ENCODE measurements at places on chromosomes 1 and 21.

DNA sequence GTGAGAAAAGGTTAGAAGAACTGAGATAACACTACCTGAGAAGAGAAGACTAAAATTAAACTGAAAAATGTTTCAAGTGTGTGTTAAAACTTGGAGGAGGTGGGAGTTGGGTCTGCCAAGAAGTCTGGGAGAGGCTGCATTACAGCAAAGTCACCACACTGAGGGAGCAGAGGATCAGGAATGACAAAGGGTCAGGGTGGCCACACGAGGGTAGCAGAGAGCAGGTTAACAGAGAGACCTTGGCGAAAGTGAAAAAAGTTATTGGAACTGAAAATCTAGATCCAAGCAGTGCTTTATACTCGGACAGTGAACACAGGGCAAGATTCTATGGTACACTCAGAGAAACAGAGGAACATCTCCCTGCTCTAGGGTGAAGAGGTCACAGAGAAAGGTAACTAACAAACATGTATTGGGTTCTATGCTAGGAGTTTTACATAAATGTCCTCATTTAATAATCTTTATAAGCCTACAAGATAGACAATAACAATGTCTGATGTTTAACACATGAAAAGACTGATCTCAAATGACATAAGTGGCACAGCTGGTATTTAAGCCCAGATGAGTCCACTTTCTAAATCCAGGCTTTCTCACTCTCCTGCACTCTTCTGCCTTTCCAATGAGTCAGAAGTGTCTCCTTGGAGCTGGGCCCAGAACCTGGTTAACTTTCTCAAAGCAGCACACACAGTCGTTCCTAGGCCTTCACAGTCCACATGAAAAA is 10.3 kb upstream of the CADM3 start:
- DNase-seq, result peak; percentile 78

DNA sequence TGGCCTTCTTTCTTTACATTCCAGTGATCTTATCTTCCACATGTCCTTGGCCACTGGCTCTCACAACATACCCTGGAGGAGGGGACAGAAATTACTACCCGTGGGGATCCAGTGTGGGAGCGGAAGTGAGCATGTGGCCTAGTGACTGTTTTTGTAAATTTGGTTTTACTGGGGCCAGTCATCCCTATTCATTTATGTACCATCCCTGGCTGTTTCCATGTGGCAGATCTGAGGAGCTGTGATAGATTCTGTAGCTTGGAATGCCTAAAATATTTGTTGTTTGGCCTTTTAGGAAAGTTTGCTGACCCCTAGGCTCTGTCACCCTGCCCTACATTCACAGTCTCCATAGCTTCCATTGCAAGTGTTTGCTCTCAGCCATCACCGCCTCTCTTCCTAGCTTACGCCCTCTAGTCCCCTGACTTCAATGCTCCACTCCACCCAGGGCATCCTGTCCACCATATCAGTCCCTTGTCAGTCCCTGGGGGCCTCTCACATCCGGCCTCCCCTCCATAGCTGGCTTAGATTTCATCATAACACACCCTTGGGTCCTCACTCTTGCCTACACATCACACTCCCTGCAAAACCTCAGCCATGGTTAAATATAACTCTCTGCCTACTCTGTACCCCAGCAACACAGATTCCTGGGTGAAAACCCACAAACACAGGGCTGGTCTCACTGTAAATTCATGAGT is 25.8 kb downstream of the DHCR24 start:
- no peak for DNase-seq

DNA sequence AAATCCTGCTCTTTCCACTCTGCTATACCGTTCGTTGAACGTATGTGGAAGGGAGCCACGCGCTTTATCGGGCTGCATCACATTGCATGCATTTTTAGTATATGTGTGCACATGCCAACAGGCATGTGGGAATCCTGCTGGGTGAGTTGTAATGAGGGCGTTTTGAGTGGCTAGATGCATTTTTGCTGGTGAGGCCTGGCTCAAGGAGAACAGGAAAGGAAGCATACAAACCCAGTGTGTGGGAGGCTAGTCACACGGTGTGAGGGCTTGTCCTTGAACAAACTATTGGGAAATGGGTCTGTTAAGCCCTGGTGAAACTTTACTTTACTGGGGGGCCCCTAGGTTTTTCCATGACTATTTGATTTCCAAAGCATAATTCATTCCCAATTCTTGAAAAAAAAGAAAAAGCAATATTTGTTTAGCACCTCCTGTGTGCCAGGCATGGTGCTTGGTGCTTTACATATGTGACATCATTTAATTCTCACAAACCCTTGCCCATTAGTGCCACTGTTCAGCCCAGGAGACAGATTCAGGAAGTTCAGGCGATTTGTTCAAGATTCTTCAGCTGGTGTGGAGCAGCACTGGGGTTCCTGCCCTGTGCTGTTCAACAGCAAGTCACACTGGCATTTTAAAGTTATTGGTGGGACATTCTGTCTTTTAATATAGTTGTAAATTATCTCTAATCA is 25.6 kb upstream of the JUN start:
- no peak for DNase-seq

DNA sequence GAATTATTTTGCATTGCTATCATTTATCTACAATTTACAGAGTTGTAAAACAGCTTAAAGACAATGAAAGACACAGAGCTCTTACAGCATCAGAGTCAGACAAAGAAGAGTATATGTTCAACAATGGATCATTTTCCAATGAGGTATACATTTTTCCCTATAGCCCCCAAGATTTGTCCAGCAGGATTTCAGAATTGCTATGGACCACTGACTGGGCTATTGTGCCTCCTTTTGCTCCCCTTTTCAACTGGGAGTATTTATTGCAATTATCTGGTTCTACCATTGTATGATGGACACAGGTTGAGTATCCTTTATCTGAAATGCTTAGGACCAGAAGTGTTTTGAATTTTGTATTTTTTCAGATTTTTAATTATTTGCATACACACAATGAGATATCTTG is 62.5 kb upstream of the DNAH14 start:
- no peak for DNase-seq

GRCh38 chr21:38282921-38283320 is 26.1 kb downstream of the KCNJ15 start:
- no peak for DNase-seq

GRCh38 chr1:90133133-90133532 is 138.2 kb downstream of the ZNF326 start:
- DNase-seq, result peak; percentile 23

DNA sequence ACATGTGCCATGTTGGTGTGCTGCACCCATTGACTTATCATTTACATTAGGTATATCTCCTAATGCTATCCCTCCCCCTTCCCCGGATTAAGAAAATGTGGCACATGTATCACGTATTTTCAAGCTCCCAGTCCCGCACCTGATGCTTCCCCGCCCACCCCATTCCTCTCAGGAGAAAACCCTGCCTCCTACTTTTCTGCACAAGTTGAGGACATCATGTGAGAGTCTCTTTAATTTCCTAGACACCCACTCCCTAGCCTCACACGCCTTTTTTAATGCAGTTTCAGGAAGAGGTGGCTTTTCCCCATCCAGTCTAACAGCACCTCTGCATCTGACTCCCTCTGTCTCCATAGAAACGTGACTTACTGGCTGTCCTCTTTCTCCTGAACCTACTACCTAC is 58.2 kb upstream of the GOLT1A start:
- DNase-seq, result no peak

- DNase-seq, result no peak
These were observed 7.4 kb downstream of the CFAP410 start for GRCh38 chr21:44331650-44332307.

DNA sequence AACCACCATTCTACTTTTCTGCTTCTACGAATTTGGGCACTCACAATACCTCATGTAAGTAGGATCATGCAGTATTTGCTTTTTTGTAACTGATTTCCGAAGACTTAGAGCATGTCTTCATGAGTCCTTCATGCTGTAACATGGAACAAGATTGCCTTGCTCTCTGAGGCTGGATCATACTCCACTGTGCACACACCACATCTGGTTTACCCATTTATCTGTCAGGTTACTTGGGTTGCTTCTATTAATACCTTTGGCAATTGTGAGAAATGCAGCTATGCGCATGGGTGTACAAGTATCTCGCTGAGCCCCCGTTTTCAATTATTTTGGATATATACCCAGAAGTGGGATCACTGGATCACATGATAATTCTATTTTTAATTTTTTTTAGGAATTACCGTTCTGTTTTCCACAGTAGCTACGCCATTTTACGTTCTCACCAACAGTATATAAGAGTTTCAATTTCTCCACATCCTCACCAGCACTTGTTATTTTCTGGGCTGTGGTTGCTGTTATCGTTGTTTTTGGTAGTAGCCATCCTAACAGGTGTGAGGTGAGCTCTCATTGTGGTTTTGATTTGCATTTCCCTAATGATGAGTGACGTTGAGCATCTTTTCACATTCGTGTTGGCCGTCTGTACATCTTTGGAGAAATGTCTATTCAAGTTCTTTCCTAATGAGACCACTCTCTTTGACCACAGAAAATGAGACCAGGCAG is 10.7 kb upstream of the SLC2A5 start:
- no peak for DNase-seq

DNA sequence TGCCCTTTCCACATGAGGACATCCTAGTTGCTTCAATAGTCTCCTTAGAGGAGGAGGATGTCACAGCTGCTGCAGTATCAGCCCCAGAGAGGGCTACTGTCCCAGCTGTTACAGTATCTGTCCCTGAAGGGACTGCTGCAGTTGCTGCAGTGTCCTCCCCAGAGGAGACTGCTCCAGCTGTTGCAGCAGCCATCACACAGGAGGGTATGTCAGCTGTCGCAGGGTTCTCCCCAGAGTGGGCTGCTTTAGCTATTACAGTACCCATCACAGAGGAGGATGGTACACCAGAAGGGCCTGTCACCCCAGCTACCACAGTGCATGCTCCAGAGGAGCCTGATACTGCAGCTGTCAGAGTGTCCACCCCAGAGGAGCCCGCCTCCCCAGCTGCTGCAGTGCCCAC is 78.5 kb upstream of the BMP8A start:
- no peak for DNase-seq

DNA sequence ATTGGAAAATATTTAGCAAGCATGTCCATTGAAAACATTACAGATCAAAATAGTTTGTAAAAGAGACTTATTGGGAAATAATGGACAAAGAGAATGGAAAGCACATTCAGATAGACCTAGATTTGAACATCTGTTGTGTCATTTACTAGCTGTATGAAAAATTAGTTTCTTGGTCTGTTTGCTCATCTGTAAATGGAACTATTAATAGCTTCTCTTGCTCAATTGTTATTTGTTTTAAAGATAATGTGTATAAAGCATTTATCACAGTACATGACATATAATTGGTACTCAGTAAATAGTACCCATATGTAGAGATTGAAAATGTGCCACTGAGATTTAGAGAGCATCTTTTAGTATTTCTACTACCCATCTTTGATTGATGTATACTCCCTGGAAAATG is 25.9 kb downstream of the RPAP2 start:
- no peak for DNase-seq

DNA sequence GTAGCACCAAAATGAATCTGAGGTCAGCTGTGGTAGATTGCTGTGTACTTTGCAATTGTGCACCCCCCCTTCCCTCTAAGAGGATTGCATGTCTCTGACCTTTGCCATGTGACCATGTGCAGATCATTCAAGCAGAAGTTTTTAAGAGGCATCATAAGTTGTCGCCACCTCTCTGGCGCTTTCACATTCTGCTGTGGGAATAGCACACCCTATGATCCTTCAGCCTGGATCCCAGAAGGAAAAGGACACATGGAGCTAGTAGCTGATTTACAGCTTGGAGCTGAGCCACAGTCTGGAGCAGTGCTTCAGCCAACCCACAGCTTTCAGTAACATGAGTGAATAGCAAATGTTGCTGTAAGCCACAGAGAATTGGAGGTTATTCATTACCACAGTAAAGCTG is 158.5 kb downstream of the TSEN15 start:
- DNase-seq, result no peak

DNA sequence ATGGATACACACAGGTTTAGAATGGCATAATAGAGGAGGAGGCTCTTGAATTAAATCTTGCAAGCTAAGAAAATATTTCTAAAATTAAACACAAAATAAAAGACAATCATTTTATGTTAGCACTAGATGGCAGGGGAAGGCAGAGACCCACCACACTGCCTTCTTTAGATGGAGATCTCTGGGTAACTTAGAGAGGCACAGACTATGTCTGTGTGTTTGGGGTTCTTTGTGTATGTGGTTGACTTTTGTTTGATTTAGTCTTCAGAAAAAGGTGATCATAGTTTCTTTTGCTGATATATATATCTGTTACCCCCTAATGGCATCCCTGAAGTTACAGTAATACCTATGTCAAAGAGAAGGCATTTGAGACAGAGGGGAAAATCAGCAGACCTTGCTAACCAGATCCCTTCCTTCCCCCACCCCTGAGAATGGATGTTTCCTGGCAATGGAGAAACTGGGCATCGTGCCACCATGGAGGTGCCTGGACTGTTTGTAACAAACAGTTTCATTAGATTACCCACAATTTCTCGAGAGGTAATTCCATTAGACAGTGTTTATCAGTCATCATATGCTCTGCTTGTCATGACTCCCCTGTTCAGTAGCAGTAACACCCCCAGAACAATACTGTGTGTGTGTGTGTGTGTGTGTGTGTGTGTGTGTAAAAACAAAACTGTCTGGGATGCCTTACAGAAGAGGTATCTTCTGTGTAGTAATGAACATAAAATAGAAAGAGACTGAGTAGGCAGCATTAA is 228.3 kb upstream of the DEPDC1 start:
- no peak for DNase-seq

DNA sequence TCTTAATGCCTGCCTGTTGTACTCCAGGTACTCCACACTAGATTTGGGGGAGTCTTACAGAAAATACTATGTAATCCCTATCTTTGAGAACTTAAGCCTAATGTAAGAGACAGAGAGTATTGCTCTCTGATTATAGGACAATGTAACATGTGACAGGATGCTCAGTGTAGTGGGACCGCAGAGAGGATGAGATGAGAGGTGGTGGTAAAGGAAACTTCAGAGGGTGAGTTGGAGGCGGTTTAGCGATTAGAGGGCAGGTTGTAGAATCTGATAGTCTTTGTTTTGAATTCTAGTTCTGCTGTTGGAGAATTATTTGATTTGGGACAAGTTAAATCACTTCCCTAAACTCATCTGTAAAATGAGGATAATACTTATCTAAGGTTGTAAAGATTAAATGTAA is 5.4 kb downstream of the SOAT1 start:
- no peak for DNase-seq

DNA sequence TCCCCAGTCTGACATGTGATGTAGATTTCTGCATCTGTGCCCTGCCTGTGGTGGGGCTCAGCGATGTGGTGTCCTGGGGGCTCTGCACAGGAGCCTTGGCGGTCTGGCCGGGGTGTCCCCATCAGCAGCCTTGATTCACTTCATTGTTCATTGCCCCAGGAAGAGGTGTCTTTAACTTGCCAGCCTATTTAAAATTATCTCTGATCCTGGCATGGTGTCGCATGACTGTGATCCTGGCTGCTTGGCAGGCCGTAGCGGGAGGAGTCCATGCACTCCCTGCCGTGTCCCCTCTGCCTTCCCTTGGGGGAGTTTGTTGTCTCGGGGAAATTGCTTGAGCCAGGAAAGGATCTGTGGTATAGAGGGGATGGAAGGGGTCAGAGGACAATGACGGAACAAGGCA is 59.9 kb downstream of the TRIM11 start:
- DNase-seq, result no peak

- DNase-seq, result no peak
These were observed 334.7 kb downstream of the AMY1C start for GRCh38 chr1:104084380-104084779.
